Islet precursor cell (in vitro differentiated cells): ENCODE measurements at places on chromosomes 2 and 18.

GRCh38 chr2:176137252-176137580 lies 7.7 kb downstream of the HOXD8 start:
- no peak for DNase-seq

DNA sequence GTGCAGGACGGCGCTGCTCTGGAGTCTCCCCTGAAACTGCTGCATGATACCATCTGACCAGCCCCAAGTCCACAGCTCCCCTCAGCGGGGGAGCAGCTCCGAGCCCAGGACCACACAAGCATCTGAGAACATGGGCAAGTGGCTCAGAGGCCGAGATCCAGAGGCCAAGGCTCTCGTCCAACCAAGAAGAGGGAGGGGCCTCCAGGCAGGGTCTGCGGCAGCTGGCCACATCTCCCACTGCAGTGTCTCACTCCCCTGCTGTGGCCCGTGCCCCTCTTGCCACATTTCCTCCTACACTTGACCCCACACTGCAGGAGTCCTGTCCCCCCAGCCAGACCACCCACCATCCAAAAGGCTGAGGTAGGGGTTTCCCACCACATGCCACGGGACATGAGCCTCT lies 50.2 kb downstream of the TFCP2L1 start:
- DNase-seq, result no peak

DNA sequence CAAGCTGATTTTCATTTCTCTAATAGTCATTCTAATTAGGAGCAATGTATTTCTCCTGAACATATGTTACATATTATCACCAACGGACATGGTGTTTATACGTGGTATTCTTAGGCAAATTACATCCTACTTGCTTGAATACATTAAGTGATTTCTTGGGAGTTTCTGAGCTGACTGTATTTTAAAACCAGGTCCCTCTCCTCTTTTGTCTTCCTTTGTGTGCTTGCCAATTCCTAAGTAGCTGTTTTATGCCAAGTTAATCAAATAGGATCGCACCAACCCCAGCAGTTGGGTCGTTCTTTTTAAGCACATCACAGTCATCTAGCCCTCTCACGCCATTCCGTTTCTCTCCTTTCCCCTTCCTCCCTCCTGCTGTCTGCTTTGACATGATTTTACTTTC lies 75.4 kb upstream of the MAP2 start:
- no peak for DNase-seq

GRCh38 chr18:43596105-43596712 lies 318.9 kb upstream of the SYT4 start:
- DNase-seq, result no peak

DNA sequence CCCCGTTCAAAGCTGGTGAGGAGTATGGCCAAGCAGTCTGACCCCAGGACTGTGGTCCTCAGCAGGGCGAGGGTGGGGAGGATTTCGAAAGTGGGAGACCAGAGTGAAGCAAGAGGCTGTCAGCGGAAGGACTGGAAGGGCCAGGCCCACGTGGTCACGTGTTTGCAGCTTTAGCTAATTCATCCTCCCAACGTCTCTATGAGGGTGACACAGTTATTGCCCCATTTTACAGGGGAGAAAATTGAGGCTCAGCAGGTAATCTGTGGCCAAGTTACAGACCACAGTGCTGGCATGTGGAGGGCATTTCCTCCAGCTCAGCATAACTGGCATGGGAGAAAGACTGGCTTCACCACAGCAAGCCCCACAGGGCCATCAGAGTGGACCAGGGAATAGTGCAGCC lies 45.4 kb upstream of the LTBP1 start:
- no peak for DNase-seq

- no peak for DNase-seq
Observed at GRCh38 chr2:184004948-184005672, 593.2 kb upstream of the ZNF804A start.

DNA sequence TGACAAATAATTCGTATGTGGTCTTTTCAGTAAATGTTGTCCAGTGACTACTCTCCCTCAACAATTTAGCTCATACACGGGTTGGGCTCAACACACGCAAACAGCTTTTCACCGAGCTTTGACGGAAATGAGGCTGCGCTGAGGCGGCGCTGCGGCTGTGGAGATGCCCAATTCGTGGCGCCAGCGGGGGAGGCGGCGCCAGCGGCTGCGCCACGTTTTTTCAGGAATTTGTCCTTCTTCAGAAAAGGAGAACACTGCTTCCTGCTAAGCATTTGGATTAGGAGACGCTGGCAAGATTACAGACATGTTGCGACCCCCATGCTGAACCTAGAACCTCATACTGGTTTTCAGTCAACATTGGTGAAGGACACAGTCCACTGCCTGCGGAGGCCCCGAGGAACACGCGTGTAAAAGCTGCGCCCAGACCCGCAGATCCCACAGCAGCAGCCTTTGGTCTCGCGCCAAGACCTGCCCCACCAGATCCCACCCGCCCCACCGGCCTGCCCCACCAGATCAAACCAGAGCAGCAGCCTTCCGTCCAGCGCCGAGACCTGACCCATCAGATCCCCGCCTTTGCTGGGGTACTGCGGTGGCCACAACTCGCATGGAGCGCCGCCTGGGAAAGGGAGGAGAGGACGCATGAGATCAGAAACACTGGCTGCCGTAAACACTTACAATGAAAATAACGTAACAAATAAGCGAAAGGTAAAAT lies 173.8 kb downstream of the TMEM18 start:
- peak; percentile 39 for DNase-seq

DNA sequence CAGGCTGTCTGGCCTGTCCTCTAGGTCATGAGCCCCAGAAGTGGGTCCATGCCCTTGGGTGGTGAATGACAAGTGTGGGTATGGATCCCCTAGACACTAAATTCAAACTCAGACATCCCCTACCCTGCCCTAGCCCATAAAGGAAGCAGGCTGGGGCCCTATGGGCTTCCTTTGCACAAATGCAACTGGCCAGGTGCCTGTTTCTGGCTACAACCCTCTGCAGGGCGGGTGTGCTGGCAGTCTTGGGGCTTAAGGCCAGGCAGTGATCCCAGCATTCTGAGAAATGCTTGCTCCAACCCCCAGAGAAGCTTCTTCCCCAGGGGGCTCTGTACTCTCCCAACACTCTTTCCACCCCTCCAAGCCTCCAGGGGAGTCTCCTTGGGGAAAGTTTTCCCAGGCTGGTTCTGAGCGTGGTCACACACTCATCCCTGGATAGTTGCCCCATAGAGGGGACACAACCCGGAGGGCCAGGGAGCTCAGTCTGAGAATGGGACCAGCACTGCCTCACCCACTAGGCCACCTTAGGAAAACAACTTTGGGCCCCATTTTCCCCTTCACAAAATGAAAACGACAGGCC lies 16.6 kb upstream of the ASPRV1 start:
- DNase-seq, result no peak

DNA sequence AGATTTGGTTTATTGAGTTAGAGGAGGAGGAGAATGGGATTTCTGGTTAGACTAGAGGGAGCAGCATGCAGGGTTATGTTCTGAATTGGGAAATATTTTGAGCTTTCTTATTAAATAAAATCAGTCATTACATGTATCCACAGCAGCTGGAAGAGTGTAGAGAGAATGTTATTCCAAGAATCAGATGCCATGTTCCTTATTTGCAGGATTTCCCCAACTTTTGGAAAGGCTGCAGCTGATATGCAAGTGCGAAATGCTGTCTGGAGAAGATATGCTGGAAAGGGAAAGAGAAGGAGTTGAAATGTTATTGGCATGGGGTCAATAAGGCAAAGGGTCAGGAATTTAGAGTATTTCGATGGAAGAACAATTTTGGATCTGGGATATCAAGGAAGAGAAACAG lies 255.8 kb downstream of the MTX2 start:
- no peak for DNase-seq

DNA sequence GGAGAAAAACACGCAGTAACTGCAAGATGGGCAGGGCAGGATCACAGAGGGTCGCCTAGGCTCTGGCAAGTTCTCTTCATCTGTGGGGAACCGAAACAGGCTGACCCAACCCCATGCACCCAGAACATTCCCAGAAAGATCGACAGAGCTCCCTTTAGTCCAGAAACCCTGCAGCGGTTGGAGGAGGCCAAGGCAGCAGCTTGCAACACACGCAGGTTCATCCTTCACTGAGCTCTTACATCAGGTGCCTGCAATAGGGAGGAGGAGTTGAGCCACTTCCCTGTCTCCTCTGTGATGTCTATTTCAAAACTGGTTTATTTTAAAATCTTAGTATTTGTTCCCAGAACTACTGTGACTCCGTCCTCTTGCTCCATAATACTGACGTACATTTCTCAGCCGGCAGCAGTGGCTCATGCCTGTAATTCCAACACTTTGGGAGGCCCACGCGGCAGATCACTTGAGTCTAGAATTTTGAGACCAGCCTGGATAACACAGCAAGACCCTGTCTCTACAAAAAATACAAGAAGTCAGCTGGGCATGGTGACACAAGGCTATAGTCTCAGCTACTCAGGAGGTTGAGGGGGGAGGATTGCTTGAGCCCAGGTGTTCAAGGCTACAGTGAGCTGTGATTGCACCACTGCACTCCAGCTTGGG lies 11.5 kb upstream of the SLC11A1 start:
- no peak for DNase-seq

DNA sequence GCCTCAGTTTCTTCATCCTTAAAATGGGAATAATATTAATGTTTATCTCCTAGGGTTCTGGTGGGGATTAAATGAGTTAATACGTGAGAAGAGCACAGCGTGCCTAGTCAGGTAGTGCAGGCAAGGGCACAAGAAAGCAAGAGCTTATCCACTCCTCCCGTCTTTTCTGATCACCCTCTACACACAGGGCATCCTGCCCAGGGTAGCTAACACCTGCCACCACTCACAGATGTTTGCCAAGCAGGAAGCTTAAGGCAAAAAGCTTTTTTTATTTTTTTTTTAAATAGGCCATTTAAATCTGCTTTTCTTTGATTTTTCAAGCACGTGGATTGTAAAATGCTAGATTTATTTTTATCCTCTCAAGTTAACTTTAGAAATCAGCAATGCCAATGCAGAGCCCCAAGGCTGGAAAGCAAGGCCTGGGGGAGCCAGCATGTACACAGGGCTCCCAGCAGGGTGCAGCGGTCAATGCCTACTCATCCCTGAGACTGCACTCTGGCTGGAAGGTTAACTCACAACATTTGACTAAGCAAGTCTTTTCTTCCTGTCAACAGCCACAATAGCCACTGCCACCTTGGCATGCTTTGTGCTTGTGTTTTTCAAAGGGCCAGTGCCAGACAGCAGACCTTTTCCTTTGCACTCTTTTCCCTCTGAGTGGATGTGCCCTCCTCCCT lies 86.5 kb upstream of the ACAA2 start:
- no peak for DNase-seq

- no peak for DNase-seq
Observed at GRCh38 chr2:212994976-212995375, 156.4 kb downstream of the IKZF2 start.

DNA sequence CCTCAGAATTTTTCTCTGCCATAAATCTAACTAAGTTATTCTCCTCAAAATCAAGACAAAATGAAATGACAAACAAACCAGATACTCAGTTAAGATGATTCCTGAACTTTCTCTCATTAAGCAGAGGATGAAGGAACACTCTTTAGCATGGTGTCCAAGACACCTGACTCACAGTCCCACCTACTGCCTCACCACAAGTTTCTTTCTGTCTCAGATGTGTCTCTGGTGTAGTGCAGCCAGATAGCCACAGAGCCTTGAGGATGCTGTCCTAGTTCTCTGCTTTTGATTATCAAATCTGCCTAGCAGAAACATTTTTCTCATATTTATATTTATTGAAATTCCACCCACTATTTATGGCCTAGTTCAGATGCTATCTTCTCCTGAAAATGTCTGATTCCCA lies 103.6 kb upstream of the TMEM200C start:
- no peak for DNase-seq

GRCh38 chr18:1784113-1784512 lies 787.2 kb downstream of the METTL4 start:
- peak; percentile 59 for DNase-seq

DNA sequence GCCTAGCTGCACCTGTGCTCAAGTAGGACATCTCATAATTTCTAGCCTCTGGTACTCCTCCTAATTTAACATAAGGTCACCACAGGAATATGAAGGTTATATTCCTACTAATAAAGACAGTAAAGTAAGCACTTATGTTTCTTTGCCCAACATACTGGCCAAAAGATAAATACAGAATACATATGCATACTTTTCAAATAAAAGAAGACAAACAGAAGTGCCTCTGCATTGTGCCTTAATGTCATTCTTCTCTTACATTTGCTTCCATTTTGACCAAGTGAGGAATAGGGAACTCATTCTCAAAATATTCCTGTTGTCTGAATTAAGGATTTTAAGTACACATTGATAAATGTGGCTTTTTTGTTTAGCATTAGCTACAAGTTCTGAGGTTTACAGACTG lies 5.6 kb downstream of the BCL11A start:
- no peak for DNase-seq

- DNase-seq, result peak; percentile 48
Observed at GRCh38 chr2:146135245-146135644, 1615.3 kb upstream of the ZEB2 start.

- peak; percentile 93 for DNase-seq
Observed at GRCh38 chr18:36247036-36247435, 50.5 kb upstream of the FHOD3 start.

DNA sequence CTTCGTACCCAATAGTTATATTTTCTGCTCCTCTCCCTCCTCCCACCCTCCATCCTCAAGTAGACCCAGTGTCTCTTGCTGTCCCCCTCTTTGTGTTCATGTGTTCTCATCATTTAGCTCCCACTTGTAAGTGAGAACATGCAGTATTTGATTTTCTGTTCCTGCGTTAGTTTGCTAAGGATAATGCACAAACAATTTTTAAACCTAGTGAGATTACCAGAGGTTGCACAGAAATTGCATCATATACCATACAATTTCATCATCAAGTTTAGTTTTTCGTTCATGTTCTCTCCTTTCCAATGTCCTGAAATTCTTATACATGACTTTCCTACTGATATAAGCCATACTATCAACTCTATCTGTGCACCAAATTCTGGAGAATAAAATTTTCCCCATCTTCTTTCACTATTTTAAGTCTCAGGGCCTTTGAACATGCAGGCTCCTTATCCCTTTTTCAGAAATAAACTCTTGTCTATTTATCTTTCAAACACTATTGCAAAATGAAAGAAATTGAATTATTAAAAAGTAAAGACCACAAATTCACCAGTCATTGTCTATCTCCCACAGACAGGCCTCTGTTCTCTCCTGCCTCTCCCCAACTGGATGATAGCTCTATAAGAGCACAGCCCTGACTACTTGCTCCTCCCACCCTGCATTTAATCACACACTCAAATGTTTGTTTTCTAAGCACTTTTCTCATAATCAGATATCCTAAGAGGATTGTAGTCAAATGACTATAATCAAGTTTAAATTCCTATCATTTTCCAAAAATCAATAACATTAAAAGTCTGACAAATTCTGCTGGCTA lies 27.2 kb upstream of the B4GALT6 start:
- no peak for DNase-seq

DNA sequence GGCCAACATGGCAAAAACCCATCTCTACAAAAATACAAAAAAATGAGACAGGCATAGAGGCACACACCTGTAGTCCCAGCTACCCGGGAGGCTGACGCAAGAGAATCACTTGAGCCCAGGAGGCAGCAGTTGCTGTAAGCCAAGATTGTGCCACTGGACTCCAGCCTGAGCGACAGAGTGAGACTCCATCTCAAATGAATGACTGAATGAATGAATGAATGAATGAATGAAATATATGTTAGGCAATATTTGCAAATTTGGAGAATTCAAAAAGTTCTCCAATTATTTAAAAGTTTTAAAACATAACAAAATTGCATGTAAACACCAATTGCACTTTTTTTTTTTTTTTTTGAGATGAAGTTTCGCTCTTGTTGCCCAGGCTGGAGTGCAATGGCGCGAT lies 61.7 kb downstream of the STRN start:
- no peak for DNase-seq

- peak; percentile 66 for DNase-seq
Observed at GRCh38 chr18:76875390-76876325, 53.3 kb downstream of the ZNF236 start.

GRCh38 chr2:154713675-154714074 lies 15.2 kb downstream of the KCNJ3 start:
- no peak for DNase-seq
